ENCODE measurements at places on chromosomes 6 and 20.

DNA sequence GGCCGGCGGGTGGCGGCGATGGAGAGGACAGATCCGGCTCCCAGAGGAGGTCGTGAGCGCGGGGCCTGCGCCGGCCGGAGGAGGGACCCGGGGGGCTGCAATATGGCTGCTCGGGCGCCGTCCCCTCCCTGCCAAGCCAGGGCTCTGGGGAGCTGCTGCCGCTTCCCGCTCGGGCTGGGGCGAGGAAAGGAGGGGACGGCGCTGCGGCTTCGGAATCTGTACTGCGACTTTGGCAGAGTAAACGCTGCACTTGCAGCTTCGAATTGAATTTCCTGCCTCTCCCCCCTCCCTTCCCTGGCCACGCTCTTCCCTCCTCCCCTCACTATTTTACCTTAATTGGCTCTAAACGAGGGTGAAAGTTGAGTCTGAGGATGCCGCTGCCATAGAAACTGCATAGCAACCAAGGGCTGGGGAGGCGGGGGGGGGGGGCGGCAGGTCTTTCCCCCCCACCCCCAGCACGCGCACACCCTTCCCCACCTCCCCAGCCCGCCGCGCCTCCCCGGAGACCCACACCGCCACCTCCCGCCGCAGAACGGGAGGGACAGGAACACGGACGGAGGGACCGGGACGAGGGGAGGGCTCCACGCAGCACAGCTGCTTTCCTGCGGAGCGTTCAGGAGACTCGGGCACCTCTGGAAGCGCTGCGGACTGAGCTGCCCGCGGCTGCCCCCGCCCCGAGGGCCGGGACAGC is 93.9 kb downstream of the RNASET2 start:
- DNase-seq = peak; percentile 29

DNA sequence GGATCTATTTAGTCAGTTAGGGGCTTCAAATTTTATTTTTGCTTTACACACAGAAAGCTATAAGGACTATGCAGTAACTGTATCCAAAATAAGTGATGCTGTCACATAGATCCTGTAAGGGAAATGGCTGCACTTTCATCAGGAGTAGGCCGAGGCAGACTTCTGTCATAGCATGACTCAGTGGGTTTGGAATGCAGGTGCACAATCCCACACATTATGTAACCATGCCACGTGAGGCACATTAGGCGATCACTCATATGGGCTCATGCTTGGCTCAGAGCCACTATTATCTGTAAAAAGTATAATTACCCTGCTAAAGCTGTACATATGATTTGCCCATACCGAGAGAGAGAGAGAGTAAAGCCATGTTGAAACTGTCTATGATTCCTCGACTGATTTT is 1189.4 kb upstream of the EYS start:
- no peak for DNase-seq

GRCh38 chr20:23084845-23085365 is 1.2 kb downstream of the CD93 start:
- no peak for DNase-seq

GRCh38 chr20:44342248-44342647 is 5.4 kb downstream of the R3HDML start:
- DNase-seq = no peak

- no peak for DNase-seq
Observed at GRCh38 chr6:117130125-117130524, 135.2 kb upstream of the VGLL2 start.

- DNase-seq = no peak
Observed at GRCh38 chr6:53648184-53648943, 17.2 kb downstream of the KLHL31 start.

- DNase-seq = no peak
Observed at GRCh38 chr6:71913444-71914234, 27.3 kb downstream of the RIMS1 start.

DNA sequence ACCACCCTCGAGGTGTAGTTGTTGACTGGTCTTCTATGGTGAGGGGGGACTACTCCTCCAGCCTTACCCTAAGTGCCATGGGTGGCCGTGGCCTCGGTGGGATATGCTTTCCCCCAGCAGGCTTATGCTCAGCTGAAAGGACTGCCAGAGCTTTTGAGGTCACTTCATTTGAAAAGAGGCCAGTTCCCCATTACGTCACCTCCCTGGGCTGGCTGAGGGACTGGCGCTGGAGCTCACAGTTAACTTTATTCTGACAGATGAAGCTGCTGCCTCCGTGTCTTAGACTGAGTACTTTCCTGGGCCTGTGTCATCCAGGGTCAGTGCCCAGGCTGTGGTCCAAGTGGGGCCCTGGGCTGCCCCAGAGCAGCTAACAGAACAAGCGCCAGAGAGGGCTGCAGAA is 42.8 kb upstream of the PCMTD2 start:
- DNase-seq = no peak

DNA sequence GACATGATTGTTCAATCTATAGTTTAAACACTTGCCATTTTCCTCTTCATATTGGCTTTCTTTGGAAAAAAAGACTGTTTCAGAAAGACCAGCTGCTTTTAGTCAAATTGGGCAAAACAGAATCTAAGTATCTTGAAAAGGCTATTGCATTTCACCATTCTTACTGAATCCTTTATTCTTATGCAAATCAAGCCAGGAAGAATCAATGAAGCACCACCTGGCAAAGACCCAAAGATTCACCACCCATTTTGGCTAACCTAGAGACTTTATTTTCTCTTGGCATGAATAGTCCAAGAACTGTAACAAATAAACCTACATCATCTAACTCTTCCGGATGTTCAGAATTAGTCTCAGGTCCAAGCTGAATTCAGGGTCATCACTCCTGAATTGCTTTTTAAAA is 71.3 kb upstream of the EYA4 start:
- DNase-seq = no peak

DNA sequence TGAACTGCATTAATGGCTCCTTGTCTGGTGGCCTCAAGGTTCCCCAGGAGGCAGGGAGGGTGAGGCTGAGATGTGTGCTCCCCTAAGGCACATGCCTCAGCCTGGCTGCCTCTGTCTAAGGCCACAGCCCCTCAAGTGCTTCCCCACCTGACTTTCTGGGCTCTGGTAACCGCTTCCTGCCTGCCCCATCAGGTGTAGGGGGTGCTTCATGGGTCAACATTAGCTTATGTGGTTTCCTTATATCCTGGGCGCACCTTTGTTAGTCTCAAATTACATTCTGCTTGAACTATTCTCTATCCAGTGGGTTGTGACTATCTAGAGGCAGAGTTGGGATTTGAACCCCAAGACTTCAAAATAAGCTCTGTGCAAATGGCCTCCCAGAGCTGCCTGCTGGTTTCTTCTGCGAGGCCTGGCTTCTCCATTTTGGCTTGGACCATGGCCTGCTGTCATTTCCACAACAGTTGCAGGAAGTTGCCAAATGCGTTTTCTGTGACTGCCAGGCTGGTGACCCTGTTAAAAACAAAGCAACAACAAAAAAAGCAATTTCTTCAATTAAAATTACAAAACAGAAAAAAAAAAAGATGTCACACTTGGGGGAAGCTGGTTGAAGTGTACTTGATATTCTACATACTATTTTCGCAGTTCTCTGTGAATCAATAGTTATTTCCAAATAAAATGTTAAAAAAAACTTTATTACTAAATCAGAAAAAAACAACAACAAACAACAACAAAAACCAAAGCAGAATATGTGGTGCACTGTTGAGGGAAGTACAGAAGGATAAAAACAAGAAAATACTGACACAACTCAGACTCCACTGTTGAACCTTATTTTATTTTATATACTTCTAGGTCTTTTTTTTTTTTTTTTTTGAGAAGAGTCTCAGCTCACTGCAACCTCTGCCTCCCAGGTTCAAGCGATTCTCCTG is 20.0 kb upstream of the ZNFX1 start:
- no peak for DNase-seq

GRCh38 chr6:130964808-130965604 is 98.0 kb downstream of the EPB41L2 start:
- no peak for DNase-seq

DNA sequence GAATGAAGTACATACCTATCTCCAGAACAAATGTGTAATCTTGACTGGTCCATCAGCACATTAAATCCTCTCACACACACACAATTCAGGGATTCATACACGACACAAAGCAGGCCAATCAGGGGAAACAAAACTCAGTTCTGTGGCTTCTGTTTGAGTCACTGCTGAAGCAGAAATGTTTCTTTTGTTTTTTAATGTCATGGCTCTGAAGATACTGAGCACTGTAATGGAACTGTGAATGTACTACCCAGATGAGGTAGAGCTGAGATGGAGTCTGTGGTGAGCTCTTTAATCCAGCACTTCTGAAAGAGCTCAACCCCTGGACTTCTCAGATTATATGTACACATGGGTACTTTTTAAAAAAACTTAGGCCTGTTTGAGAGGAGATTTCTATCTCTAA is 116.4 kb downstream of the THEMIS start:
- no peak for DNase-seq

GRCh38 chr20:63969838-63970713 is at the start of gene ZNF512B:
Gene ZNF512B (minus strand): TSS chr20:63969930. CDS start chr20:63967950, 1,980 bp downstream.
- peak; percentile 67 for DNase-seq

Data from CD4-positive, alpha-beta T cell treated with Interleukin-4 for 1 hour (primary cell).